ENCODE measurements at places on chromosomes 4 and X. TPM values are rescaled to one million over a fixed set of nuclear protein-coding genes. Genes with fewer than 3 reads are reported as not detected.

The PABPC1L2B gene
- not detected for total RNA-seq

DNA sequence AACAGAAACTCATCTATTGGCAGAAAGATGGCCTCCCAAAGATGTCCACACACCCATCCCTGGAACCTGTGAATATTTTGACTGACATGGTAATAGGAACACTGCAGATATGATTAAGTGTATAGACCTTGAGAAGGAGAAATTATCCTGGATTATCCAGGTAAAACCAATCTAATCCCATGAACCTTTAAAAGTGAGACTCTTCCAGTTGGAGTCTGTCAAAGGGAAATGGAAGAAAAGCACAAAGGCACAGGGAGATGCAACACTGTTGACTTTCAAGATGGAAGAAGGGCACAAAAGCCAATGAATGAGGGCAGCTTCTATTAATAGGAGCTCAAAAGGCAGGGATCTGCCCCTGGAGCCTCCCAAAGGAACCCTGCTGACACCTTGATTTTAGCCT lies 83.0 kb downstream of the AMELX start:
- no peak for DNase-seq

The MAOA gene
- 1.5 TPM for total RNA-seq

DNA sequence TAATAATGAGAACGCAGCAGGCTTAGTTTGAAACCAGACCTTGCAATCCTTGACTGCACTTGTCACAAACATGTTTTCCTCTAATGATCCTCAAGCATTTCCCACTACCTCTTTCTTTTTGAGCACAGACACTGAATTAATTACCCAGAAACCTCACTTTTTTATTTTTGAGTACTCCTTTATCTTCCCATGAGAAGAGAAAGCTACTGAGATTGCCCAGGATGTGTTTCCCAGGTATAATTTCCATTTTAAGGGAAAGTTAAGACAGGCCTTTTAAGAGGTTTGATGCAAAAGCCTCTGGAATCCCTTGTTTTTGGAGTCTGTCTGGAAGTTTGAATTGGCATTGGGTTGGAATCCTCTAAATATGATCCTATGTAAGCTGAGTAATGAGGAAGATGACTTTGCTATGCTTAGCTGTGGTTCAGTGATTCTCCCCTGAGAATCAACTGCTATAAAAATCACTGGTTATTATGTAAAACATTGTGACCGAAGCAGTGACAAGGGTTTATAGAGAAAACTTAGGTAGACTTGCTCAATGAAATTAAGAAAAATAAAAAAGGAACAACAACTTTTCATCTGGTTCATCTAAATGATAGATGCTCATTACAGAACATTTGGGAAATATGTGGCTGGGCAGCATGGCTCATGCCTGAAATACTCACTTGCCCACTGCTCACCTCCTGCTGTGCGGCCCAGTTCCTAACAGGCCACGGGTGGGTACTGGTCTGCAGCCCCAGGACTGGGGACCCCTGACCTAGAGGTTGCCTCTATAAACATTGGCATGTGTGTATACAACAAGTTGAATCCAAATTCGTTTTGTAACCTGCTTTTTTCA lies 10.8 kb upstream of the RHOH start:
- DNase-seq, result no peak

The ACE2 gene
- not detected for total RNA-seq

- no peak for DNase-seq
Measured at GRCh38 chr4:81245218-81246009, 30.4 kb upstream of the PRKG2 start.

GRCh38 chr4:53695540-53696463 lies 104.5 kb upstream of the LNX1 start:
- DNase-seq, result no peak

The MTTP gene
- 0.25 TPM for total RNA-seq
